Ascending aorta (tissue), 2 donors: ENCODE measurements at places on chromosomes 4 and X.

GRCh38 chrX:32514986-32515385 lies 696.4 kb downstream of the DMD start:
- DNase-seq: no peak

DNA sequence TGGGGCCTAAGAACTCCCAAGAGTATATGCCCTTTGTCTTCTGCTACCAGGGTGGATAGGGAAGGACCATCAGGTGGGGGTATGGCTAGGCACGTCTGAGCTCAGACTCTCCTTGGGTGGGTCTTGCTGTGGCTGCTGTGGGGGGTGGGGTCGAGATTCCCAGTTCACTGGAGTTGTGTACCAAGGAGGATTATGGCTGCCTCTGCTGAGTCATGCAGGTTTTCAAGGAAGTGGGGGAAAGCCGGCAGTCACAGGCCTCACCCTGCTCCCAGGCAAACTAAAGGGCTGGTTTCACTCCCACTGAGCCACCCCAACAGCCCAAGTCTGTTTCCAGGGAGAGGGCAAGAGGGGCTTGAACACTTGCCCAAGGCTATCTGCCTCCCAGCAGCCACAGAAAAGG lies 249.7 kb downstream of the NR3C2 start:
- no peak for DNase-seq

GRCh38 chr4:6760865-6761264 lies 21.7 kb upstream of the KIAA0232 start:
- no peak for DNase-seq

DNA sequence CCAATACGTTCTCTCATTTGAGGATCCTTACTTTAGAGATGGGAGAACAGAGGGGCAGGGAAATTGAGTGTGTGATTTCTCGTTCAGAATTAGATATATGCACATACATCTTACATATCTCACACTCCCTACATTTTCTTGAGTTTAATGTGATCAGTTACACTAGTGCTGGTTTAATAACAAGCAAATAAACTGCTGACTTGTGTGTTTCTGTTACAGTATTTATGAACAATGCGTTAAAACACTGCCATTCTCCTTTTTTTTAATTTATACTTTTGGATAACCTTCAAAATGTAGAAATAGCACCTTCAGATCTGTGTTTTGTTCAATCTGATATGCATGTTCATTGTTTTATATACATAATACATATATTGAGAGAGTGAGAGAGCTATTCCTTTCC lies 130.1 kb downstream of the KLHL8 start:
- no peak for DNase-seq

DNA sequence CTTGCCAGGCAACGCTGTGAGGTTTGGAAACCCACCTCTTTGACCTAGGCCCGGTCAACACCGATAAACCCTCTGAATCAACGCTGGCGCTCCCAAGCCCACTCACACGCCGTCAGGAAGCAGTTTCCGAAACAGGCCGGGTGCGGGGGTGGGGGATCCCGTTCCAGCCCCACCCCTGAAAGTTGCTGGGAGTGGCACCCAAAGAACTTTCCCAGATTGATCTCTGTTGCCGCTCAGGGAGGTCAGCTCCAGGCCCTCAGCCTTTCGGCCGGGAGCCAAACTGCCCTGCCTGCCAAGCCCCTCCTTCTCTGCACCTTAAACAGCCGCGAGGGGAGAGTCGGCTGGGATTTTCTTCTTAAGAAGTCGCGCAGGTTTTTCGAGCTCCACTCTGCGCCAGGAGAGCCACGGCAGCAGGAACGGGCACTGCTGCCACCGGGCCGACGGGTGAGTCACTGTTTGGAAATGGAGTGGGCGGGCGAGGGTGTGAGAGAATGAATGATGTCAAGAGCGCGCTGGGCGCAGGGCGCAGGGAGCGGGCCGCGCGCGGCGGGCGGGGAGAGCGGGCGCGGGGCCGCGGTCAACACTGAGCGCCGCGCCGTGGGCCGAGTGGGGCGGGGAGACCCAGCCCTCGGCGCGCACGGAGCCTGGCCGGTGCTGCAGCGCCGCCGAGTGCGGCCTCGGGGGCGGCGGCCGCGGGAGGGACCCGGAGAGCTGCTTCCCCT lies at the start of gene SGMS2:
Gene SGMS2, plus strand, starts transcription at position 583 of the 722 bp plus-strand sequence. CDS start 70,622 bp downstream, outside the sequence.
- peak; percentile 96 for DNase-seq

- no peak for DNase-seq
Observed at GRCh38 chrX:92230628-92231027, 451.5 kb downstream of the PCDH11X start.

- peak; percentile 82 for DNase-seq
Observed at GRCh38 chrX:136260776-136261175, 9.6 kb upstream of the MAP7D3 start.

DNA sequence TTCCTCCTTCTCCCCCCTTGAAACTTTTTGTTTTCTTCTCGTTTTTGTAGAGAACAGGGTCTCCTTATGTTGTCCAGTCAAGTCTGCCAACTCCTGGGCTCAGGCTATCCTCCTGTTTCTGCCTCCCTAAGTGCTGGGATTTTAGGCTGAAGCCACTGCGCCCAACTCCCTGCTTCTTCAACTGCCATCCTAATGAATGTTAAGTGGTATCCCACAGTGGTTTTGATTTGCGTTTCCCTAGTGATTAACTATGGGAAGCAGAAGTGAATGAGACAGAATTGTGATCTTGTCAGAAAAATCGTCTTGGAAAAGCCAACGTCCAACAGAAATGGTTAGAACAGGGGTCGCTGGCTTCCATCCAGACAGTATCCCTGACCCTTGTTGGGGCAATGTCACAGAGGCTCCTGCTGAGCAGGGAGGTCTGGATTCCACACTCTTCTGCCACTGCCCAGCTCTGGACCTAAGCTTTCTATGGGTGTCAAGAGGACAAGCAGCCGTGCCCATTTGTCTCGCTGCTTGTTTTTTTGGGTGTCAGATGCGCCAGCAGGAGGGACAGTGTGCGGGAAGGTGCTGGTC lies 869 bp upstream of the ADD1 start:
- DNase-seq: no peak

DNA sequence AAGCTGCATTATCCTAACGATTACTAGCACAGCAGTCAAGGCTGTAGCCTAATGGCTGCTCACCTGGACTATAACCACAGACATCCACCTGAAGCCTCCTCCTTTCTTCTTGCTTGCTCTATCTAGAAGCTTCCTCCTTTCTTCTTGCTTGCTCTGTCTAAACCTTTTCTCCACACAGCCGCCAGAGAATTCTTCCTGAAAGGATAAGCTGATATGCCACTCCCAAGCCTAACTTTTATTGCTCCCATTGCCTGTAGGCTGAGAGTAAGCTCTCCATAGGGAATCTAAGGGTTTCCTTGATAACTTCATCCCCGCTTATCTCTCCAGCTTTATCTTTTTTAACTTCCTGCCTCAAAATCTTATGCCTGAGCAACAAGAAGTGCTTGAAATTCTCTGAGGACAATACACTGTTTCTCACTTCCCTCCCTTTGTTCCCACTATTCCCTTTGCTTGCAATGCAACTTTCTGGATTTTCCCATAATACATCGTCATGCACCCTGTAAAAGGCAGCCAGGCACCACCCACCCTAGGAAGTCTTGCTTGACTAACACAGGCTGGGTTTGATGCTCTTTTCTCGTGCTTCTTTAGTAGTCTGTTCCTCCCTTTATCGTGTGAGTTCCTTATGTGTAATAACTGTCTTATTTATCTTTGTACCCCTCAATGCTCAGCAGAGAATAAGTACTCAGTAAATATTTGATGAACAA lies 1.4 kb upstream of the LRIT3 start:
- no peak for DNase-seq

- no peak for DNase-seq
Observed at GRCh38 chr4:8189551-8190466, 9.3 kb upstream of the SH3TC1 start.

DNA sequence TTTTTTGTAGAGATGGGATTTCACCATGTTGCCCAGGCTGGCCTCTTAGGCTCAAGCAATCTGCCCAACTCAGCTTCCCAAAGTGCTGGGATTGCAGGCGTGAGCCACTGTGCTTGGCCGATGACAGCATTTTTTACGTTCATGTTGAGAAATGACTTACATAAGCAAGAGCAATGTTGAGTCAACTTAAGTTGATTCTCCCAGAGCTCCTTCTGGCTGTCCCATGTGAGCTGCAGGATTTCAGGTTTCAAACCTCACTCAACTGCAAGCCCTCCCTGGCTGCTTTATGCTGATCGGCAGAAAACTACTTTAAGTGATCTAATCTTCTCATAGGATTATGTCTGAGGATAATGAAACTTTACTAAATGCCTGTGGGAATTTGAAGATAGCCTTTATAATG lies 86.8 kb downstream of the GC start:
- no peak for DNase-seq

GRCh38 chr4:128800284-128800683 lies 9.2 kb upstream of the JADE1 start:
- DNase-seq: no peak

- DNase-seq: no peak
Observed at GRCh38 chr4:101850698-101851097, 60.2 kb downstream of the BANK1 start.

GRCh38 chrX:149493567-149494562 lies 11.2 kb downstream of the IDS start:
- DNase-seq: no peak

- DNase-seq: no peak
Observed at GRCh38 chr4:184420881-184421416, 53.4 kb downstream of the IRF2 start.

DNA sequence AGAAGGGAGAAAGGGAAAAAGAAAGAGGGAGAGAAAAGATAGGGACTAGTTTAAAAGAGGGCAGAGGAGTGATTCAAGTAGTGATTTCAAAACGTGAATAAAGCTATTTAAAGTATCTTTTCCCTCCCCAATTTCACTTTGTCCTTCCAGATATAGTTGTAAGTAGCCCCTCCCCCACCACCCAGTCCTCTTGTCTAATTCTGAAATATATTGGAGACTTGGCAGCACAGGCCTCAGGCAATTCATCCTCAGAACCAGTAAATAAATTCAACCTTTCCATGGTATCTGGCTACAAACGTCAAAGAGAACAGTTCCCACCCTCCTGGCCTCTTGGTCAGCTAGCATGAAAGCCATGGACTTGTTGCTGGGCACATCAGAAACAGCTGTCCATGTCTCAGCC lies 169.5 kb upstream of the SCML1 start:
- no peak for DNase-seq

GRCh38 chrX:45750639-45751038 lies 550.0 kb upstream of the DIPK2B start:
- DNase-seq: no peak
